ENCODE measurements at places on chromosomes 1 and 21.

GRCh38 chr1:81179242-81179641 is 621.5 kb upstream of the ADGRL2 start:
- DNase-seq: peak; percentile 3

DNA sequence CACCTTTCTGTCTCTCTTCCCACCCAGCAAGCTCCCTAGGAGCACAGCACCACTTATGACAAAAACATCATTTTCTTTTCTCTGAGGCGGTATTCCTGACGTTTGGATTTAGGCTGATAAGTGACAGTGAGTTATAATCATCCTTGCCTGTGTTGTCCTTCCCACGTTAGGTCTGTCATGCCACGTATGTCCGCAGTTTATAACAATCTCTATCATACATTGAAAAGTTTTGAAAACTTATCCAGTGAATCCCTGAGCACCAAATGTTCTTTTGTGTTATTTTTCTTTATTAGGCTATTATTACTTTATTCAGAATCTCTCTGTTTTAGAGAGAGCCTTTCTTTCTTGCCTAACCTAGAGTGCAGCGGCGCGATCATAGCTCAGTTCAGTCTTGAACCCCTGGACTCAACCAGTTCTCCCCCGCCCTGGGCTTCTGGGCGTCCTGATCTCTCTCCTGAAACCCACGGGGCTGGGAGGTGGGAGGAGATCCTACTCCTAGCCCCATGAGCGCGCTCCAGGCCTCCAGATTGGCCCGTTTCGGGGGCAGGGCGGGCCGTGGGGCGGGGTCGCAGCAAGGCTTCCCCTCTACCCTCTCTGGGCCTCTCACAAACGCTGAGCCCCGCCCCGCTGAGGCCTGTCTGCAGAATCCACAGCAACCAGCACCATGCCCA is at the start of gene GSTM2:
GSTM2 (plus strand) TSS at position 606 of the 671 bp plus-strand sequence; CDS start at position 665, 59 bp downstream.
- DNase-seq: peak; percentile 45

GRCh38 chr1:33363470-33363861 is 42.6 kb upstream of the A3GALT2 start:
- DNase-seq: no peak

GRCh38 chr21:38760017-38760761 is 45.5 kb upstream of the ETS2 start:
- DNase-seq: no peak

DNA sequence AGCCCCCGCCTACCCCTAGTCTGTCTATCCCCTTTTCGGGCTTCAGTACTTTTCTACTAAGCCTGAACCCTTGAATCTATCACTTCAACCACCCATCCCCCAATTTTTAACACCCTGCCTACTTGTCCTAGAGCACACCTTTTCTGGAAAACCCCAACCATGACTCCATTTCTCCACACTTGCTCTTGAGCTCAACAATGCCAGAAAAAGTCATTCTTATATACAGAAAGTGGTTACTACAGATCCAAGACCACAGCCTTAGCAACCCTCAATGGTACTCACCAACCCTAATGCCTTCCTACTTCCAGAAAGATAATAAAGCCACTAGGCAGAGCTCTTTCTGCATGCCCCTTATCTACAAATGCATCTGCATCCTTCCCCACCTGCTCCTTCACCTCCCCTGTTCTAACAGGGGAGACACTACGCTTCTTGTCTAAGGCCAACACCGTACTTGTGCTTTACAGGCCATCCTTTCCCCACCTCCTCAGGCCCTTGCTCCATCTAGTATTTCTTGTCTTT is 41.2 kb downstream of the DMAP1 start:
- DNase-seq: no peak
